ENCODE measurements at places on chromosomes 2 and 18.

DNA sequence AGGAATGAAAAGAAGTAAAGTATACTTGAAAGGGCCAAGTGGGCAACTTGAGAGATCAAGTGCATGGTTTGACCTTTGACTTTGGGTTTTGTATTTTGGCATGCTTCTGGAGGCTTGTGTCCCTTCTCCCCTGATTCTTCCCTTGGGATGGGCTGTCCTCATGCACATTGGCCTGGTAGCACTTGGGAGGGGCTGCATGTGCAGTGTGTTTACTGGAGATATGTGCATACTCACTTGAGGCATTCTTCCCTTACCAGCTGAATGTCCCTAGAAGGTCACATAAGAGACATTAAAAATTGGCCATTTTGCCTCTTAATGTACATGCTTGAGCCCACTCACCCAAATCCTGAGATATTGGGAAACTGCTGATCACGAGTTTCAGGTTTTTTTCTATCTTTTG, 65.2 kb downstream of the KYNU start:
- no peak for DNase-seq

DNA sequence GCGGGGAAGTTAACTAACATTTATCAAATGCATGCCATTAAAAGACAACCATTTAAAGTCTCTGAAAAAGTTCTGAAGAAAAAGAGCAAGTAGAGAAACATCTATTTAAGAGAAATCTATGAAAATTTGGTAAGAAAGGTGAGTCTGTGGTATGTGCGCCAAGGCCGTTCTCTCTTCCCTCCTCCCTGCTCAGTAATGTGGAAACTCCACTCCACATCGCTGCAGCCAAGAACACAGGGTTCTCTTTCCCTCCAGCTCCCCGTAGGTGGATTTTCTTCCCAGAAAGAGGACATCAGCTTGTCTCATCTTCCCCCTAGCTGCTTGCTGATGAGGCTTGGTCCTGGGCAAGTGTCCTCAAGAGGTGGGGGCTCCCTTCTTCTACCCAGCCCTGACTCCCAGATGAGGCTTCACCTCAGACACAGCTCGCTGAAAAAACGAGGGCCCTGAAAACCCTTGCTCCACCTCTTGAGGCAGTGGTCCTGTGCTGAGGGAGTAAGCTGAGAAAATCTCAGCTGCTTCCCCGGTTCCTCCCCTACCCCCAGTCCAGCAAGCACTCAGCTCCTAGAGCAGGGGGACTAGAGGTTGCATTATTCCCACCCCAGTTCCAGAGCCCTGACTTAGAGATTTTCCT, 45.8 kb upstream of the PTPRM start:
- DNase-seq, result no peak

DNA sequence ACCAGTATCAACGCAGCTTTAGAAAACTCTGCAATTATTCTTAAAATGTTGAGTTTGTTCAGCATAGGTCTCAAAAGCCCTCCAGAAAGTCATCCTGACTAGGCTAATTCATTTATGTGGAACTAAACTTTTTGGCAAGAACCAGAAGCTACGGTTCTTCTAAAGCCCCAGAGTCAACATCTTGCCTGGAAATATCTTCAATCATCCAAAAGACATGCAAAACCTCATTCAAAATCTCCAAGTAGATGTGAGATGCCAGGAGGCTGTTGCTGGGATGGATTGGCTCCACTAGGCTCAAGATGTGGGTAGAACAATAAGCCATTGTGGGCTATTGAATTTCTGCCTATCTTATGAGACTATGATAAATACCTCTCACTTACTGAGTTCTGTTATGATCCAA, 2.1 kb upstream of the SCG2 start:
- no peak for DNase-seq

GRCh38 chr2:54161660-54162424, 46.4 kb downstream of the ACYP2 start:
- DNase-seq, result no peak

GRCh38 chr2:239960929-239961661, 64.0 kb downstream of the NDUFA10 start:
- DNase-seq, result no peak

DNA sequence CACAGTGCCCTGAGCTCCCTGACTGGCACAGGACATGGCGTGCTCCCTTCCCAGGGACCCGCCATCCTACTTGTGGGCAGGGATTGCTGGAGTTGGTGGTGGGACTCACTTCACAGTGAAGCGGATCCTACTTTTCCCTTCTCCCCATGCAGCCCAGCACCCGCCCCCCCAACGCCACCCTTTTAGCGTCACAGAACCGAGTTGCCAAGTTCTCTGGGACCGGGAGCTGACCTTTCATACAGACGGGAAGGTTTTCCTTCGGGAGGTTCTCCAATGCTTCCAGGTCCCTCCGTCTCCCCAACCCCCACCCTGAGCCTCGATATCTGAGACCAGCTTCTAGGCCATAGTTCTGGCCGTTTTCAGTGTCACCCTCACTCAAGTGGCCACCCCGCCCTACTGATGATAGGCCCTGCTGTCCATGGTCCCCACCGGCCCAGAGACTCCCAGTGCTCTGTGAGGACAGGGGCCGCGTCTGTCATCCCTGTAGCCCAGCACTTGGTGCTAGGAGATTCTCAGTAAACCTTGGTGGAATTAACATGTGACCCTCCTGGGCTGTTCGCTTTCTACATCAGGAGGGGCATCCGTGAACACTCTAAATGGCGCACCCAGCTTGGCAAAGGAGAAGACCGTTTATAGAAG, 1.6 kb upstream of the DNMT3A start:
- DNase-seq, result no peak

- no peak for DNase-seq
These were observed 41.9 kb upstream of the EPB41L3 start for GRCh38 chr18:5585653-5586052.

DNA sequence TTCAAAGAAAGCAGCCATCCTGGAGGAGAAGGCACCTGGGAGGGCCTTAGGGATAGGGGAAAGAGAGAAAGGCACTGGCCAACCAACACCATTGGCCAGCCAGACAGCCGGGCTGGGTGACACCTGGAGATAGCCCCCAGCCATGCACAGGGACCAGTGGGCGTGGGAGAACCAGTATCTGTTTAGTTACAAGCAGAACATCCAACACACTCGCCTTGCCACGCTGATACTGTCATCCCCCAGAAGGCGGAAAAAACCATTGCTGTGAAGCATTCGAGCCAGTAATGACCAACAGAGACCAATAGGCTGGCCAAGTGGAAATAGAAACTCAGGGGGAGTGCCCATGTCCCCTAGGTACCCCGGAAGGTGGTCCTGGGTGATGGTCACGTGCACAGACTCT, 15.5 kb downstream of the ASPRV1 start:
- DNase-seq, result no peak

- no peak for DNase-seq
These were observed 67.8 kb downstream of the EIF5B start for GRCh38 chr2:99404797-99405669.

DNA sequence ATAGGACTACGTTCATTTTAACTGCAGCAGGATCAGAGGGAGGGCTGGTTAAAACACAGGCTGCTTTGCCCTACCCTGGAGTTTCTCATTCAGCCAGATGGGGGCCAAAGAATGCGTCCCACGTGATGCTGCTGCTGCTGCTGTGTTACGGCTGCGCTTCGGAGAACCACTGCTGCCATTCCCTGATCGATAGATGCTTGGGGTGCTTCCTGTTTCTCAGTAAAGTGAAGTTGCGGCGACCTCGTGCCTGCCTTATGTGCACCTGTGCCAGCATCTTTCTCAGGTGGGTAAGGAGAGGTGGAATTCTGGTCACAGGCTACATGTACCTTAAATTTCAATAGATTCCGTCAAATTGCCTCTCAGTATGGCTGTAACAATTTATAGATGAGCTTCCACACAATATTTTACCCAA, 24.7 kb upstream of the TOGARAM2 start:
- DNase-seq, result peak; percentile 28

GRCh38 chr2:200578778-200579177, 7.0 kb upstream of the AOX1 start:
- DNase-seq, result peak; percentile 25

DNA sequence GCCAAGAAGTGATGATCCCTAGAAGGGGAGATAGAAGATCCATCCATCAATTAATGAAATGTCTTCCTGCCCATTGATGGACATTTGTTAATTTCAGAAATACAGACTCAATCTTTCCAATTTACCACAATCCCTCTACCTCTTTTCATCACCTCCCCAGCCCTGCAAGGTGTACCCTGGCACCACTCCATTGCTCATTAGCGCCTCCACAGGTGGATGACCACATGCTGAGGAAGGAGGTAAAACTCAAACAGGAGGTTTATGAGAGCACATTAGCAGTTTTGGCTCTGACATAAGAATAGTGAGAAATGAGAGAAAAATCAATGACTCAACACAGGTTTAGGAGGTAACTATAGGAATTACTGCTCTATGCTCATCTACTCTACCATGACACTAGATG, 208.0 kb downstream of the C1D start:
- no peak for DNase-seq

GRCh38 chr18:79938196-79938595, 13.3 kb downstream of the SLC66A2 start:
- DNase-seq, result no peak

- DNase-seq, result no peak
These were observed 93.2 kb downstream of the CD226 start for GRCh38 chr18:69854455-69854854.
